Activated naive CD4-positive, alpha-beta T cell treated with anti-CD3 and anti-CD28 coated beads, Interleukin-2, amount 10 ng/mL, durations not matched to agents 7 days and 5 days (primary cell): ENCODE measurements at places on chromosomes 5 and 9.
A peak's percentile ranks its signal among the peaks of the same experiment; 100 is the strongest.

- no peak overlapping the region for H3K27ac ChIP-seq
- H3K4me1 ChIP-seq, result peaks cover 21% of the 10 kb centered on the region
- no peaks in the 10 kb centered on the region for H3K36me3 ChIP-seq
- DNase-seq, result peak; percentile 26
- peak overlapping the region; percentile 73 for H3K4me3 ChIP-seq
Observed at GRCh38 chr5:141476132-141476911, 556 bp downstream of the PCDHGC3 start.

GRCh38 chr5:167723254-167723871 is 568.1 kb upstream of the WWC1 start:
- H3K27ac ChIP-seq, result no peak overlapping the region
- no peak overlapping the region for H3K4me3 ChIP-seq
- H3K36me3 ChIP-seq, result no peaks in the 10 kb centered on the region

GRCh38 chr9:105243015-105243686 is 1.3 kb upstream of the SLC44A1 start:
- no peak overlapping the region for H3K27ac ChIP-seq
- no peaks in the 10 kb centered on the region for H3K36me3 ChIP-seq
- no peak for DNase-seq
- peaks cover 57% of the 10 kb centered on the region for H3K27me3 ChIP-seq

GRCh38 chr5:71905834-71906711 is 187.0 kb downstream of the CARTPT start:
- no peaks in the 10 kb centered on the region for H3K36me3 ChIP-seq
- H3K27me3 ChIP-seq, result no peaks in the 10 kb centered on the region
- H3K4me1 ChIP-seq, result no peaks in the 10 kb centered on the region
- no peak overlapping the region for H3K4me3 ChIP-seq

GRCh38 chr5:149837680-149838269 is 106.8 kb downstream of the PDE6A start:
- DNase-seq, result no peak
- H3K36me3 ChIP-seq, result peaks cover 6% of the 10 kb centered on the region

DNA sequence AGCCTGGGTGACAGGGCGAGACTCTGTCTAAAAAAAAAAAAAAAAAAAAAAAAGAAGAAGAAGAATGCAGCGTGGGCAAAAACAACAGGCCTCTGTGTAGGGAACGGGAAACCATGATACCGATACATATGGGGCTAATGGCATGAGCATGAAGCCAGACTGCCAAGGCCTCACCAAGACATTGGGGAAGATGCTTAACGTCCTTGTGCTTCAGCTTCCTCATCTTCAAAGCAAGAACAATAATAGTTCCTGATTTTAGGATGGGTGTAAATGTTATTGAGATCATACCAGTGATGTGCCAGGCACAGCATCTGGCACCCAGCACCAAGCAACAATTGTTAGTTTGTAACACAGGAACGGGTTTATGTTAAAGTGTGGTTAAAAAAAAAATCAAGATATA is 51.4 kb downstream of the NEURL1B start:
- peaks cover 16% of the 10 kb centered on the region for H3K27me3 ChIP-seq
- no peak overlapping the region for H3K27ac ChIP-seq
- no peak overlapping the region for H3K4me3 ChIP-seq
- peaks cover 26% of the 10 kb centered on the region for H3K4me1 ChIP-seq

GRCh38 chr5:11383506-11384095 is 520.6 kb downstream of the CTNND2 start:
- H3K27me3 ChIP-seq, result peaks cover 50% of the 10 kb centered on the region
- no peak overlapping the region for H3K27ac ChIP-seq
- peaks cover 2% of the 10 kb centered on the region for H3K36me3 ChIP-seq
- DNase-seq, result no peak
- peaks cover 9% of the 10 kb centered on the region for H3K4me1 ChIP-seq
- no peak overlapping the region for H3K4me3 ChIP-seq

- H3K27ac ChIP-seq, result no peak overlapping the region
- no peak overlapping the region for H3K4me3 ChIP-seq
- no peaks in the 10 kb centered on the region for H3K27me3 ChIP-seq
Observed at GRCh38 chr5:29370248-29370647, 1823.2 kb upstream of the CDH6 start.

DNA sequence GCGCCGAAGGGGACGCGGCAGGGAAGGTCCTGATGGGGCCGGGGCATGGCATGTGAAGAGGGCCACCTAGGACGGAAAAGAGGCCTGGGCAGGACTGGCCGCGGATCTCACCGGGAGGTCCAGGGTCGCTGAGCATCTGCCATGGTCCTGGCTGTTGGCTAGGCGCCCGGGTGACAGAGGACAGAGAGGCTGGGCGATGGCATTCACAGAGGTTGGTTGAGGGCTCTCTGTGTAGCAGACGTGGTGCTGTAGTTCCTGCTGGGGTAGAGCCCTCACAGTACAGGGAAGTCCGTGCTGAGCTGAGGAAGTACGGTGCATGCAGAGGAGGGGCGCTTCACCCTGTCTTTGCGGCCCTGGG is 427 bp downstream of the PCYOX1L start:
- peaks cover 49% of the 10 kb centered on the region for H3K36me3 ChIP-seq
- peak overlapping the region; percentile 89 for H3K4me3 ChIP-seq
- DNase-seq, result peak; percentile 53
- H3K27ac ChIP-seq, result peak overlapping the region; percentile 82
- no peaks in the 10 kb centered on the region for H3K27me3 ChIP-seq

DNA sequence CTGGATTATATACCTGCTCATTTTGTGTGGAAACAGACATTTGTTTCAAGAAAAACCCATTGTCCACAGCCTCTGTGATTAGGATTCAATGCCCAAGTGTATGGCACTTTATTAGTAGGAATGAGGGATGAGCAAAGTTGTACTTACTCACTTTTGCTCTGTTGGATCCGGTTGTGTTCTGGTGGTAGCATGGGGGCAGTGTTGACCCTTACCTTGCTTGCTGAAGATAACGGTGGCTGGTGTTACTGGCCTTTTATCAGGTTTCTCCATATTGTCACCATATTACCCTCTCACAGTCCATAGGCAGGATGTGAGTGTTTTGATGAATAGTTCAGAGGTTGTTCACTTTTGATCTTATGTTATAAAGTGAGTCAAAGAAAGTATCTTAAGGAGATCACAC is 42.7 kb upstream of the NUDT12 start:
- H3K4me3 ChIP-seq, result no peak overlapping the region
- no peak overlapping the region for H3K27ac ChIP-seq
- no peaks in the 10 kb centered on the region for H3K27me3 ChIP-seq
- DNase-seq, result no peak
- no peaks in the 10 kb centered on the region for H3K4me1 ChIP-seq

DNA sequence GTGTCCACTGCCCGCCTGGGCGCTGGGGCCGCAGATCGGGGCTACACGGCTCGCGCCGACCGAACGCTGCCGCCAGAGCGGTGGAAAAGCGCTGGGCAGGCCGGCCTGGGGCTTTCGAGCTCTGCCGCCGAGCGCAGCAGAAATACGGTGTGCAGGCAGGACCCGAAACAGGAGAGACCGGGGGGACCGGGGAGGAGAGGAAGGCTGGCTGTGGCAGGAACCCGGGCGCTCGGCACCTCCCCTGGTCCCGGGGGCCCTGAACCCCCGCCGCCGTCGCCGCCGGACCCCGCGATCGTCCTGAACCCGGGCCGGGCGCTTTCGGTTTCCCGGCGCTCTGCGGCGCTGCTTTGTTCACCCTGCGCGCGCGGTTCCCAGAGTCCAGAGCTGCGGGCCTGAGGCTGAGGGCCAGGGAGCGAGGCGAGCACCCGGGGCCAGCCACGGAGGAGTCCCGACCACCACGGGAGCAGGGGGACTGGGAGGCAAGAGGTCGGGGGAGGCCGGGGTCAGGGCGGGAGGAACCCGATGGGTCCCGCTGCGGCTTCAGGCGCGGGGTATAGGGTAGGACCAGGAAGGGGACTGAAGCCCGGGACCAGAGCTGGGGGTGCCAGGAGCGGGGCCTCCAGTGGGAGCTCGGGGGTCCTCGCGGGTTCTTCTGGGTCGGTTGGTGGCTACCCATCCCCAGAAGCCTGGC is 12.0 kb downstream of the IRX2 start:
- no peak overlapping the region for H3K27ac ChIP-seq
- H3K36me3 ChIP-seq, result no peaks in the 10 kb centered on the region
- no peaks in the 10 kb centered on the region for H3K4me1 ChIP-seq
- H3K4me3 ChIP-seq, result no peak overlapping the region
- peaks cover 80% of the 10 kb centered on the region for H3K27me3 ChIP-seq

GRCh38 chr5:142621227-142621626 is 64.7 kb downstream of the FGF1 start:
- peaks cover 9% of the 10 kb centered on the region for H3K4me1 ChIP-seq
- peaks cover 18% of the 10 kb centered on the region for H3K27me3 ChIP-seq
- H3K27ac ChIP-seq, result no peak overlapping the region
- H3K4me3 ChIP-seq, result no peak overlapping the region

DNA sequence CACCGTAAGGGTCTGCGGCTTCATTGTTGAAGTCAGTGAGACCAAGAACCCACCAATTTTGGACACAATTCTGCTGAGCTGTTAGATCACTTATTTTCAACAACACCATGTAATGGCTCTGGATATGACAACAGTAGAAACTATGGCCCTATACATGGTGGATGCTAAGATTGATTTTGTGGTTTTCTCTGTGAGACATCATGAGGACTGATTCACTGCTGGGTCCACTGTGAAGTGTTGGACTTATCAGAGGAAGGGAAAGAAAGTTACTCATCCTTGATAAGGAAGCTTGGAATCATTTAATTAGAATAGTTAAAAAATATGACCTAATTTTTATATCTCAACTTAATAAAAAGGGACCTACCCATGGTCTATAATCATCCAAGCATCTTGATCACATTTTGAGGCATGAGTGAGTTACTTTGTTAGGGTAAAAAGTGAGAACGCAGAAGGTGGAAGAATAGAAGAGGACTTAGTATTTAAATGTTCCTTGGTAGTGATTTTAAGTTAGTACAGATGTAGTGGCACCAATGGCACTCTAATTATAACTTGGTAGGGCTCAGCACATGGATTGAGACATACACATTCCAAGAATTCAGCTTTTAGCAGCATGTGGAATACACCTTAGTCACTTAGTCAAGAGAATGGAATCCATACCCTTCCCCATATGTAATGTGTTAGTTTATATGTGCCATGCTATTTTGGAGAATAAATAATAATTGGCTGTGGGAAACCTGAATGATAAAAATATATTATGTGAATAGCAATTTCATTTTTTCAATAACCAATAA is 123.5 kb upstream of the CD180 start:
- DNase-seq, result no peak
- H3K27me3 ChIP-seq, result no peaks in the 10 kb centered on the region
- H3K27ac ChIP-seq, result no peak overlapping the region
- H3K4me3 ChIP-seq, result no peak overlapping the region
- peaks cover 4% of the 10 kb centered on the region for H3K4me1 ChIP-seq
- no peaks in the 10 kb centered on the region for H3K36me3 ChIP-seq

DNA sequence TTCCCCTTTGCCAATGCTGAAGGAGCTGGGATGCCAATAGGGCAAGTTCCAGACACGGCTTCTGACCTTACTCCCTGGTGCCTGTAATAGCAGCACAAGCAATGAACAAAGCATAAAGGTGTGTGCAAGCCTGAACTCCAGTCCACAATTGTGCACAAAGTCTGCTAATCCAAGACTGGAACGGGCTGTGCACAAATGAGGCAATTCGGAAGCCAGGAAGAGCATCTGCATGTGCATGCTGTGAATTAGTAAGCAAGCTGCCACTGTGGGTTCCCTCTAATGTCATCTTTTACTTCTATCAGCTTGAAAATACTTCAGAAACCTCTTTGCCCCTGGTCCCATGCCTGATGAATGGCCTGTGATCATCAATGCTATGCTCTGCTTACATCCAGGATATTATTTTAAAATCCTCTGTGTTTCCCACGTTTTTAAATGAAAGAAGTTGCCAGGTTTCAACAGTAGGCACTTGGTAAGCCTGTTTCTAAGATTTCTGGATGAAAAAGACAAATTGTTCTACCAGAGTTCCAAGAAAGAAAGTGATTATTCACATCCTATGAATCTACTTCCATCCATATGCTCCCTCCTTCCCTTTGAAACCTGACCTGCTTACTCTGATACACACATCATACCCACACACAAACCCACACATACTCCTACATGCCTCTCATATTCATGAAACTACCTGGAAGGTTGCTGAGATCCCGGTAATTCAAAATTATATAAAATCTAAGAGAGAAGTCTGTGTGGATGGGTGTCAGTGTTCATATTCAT is 165.7 kb downstream of the KCTD16 start:
- no peak for DNase-seq
- H3K4me1 ChIP-seq, result no peaks in the 10 kb centered on the region
- no peak overlapping the region for H3K27ac ChIP-seq
- no peaks in the 10 kb centered on the region for H3K36me3 ChIP-seq
- no peak overlapping the region for H3K4me3 ChIP-seq

DNA sequence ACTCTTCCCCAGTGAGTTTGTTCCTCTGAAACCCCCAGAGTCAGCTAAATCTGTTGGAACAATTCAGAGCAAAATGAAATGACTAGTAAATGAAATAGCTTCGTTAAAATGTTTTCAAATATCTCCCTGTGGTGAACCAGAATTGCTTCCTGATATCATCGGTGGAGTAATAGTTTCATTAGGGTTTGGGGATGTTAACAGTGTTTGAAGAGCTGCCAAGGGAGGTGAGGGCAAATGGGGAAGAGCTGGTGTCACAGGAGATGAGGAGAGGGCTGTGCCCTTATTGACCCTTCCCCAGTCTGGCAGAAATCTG is 4.3 kb upstream of the C7 start:
- DNase-seq, result no peak
- H3K4me1 ChIP-seq, result no peaks in the 10 kb centered on the region
- H3K27ac ChIP-seq, result no peak overlapping the region

GRCh38 chr9:33467526-33467925 is 6.2 kb downstream of the NOL6 start:
- H3K4me1 ChIP-seq, result peaks cover 16% of the 10 kb centered on the region
- H3K36me3 ChIP-seq, result peaks cover 52% of the 10 kb centered on the region
- no peak for DNase-seq
- peak overlapping the region; percentile 42 for H3K27ac ChIP-seq
- no peaks in the 10 kb centered on the region for H3K27me3 ChIP-seq

GRCh38 chr9:117882171-117882570 is 178.0 kb downstream of the TLR4 start:
- no peak overlapping the region for H3K27ac ChIP-seq
- no peaks in the 10 kb centered on the region for H3K27me3 ChIP-seq
- no peak overlapping the region for H3K4me3 ChIP-seq
- no peak for DNase-seq
- H3K4me1 ChIP-seq, result no peaks in the 10 kb centered on the region
- no peaks in the 10 kb centered on the region for H3K36me3 ChIP-seq

DNA sequence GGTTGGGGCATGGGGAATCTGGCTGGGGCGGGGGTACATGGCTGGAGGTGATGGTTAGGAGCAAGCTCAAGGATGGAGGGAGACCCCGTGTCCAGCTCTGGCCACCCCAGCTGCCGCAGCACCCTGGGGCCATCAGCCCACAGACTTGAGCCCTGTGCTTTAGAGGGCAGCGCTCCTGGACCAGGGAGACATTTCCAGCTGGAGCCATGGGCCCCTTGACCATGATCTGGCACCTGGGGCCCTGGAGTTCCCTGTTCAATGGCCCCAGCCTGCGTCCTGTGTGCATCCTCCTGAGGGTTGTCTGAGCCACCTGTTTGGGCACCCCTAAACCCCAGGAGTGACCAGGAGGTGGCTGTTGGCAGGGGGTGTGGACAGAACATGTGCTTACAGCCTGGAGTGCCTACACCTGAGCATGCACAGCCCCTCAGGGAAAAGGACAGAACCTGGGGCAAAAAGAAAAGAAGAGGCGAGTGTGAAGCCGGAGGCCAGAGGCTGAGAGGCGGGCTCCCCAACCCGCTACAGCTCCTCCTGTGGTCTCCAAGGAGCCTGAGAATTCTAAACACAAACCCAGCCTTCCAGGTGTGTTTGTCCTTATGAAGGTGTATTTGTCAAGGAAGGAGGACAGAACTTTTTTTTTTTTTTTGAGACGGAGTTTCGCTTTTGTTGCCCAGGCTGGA is 126.7 kb downstream of the C9orf50 start:
- no peak overlapping the region for H3K4me3 ChIP-seq
- peaks cover 51% of the 10 kb centered on the region for H3K4me1 ChIP-seq
